ENCODE measurements at places on chromosomes 1 and 21.

DNA sequence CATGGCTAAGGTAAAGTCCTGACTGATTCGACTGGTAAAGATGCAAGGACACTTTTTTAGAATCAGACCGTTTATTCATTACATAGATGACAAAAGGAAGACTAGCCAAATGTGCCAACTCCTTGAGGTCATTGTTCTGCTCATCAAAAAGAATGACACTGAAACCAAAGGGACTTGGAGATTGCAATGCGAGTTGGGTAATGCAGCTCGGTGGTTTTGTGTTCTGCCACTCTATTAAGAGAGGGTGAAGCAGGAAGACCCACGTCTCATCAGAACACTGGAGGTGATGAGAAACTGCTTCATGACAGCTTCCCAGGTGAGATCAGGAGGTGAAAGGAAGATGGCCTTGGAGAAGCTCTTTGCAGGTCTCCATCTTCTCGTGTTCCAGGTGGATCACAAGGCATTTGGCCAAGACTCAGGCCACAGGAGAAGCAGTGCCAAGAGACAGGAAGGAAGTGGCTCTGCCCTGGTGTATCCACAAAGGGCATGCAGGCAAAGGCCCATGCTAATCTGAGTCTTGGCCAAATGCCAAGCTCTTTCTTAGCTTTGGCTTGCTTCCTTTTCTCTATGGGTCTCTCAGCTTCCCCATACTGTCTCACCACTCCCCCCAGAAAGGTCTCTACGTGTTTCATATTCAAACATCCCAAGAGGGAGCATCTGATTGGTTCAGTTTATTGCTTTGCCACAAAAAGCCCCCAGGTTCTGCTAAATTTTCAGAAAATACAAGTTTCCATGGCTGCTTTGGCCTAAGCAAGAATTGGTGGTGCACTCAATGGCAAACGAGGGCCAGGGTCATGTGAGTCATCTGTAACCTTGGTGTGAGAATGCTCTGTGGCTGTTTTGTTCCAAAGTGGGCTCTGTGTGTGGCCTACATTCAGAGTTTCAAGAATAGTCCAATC, 5.7 kb upstream of the CCT8 start:
- peak; percentile 42 for DNase-seq

- DNase-seq = no peak
Observed at GRCh38 chr1:18564676-18565075, 66.0 kb upstream of the PAX7 start.

- no peak for DNase-seq
Observed at GRCh38 chr1:198498103-198498385, 42.4 kb downstream of the ATP6V1G3 start.

DNA sequence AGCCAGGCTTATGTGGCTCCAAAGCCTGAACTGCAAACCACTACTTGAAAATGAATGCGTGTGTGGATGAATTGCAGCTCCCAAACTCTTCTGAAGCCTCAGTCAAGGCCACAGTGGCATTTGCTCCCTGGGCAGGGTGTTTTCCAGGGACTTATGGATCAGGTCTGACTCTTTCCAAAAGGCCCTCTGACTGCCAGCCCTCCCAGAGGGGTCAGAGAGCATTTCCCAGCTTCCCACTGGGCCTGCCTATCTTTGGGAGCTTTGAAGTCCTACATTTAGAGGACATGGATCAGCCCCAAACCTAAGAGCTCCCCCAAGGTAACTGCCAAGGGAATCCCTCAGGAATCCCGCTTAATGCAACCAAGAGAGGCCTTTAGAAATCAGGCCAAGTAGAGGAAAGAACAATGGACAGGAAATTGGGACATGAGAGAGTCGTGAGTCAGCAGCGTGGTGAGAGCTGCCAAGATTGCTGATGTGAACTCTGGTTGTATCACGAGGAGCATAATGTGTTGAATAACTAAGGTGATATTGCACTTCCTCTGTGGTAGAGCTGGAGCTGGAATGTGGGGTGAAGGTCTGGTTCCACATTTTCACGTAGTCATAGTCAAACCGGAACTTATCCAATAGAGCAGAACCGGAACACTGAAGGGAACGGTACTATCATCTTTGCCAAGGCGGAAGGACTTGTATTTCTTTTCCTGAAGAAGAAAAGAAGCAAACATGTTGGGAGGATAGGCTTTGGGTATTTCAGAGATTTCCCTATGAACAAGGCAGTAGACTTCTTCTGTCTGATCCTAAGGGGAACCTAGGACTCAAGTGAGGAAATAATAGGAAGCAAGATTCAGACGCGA, 99.4 kb upstream of the JUN start:
- DNase-seq = no peak

DNA sequence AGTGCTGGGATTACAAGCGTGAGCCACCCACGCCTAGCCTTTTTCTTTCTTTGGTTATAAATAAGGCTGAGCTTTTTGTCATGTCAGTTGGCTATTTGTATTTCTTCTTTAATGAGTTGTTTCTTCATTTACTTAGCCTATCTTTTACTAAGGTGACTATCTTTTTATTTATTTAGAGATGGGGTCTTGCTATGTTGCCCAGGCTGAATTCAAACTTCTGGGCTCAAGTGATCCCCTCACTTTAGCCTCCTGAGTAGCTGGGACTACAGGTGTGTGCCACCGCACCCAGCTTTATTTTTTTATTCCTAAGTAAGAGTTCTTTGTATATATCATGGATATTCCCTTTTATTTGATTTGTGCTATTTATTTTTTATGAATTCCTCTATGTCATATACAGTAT, 11.9 kb downstream of the DMBX1 start:
- DNase-seq = no peak

- no peak for DNase-seq
Observed at GRCh38 chr1:53847980-53848379, 9.9 kb upstream of the NDC1 start.

DNA sequence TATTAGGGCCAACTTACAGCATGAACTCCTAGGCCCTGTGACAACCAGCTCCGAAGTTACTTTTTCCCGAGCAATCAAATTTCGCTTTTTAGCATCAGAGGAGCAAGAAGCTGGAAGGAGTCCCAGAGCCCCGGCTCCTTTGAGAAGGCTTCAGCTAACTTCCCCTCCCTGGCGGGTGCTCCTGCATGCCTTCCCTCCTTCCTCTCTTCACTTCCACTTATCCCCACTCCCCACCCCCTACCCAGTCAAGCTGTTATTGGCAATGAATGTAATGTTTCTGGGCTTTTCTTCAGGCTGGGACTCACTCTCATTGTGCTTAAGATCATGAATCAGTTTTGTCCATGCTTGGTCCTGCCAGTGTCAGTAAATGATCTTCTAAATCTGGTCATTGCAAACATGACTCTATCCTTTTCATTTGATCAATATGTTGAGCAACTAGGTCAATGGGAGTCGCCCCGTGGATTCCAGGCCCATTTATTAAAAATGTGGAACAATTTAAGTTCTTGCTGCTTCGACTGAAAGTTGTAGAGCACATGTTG, 94.5 kb upstream of the TSPAN2 start:
- DNase-seq = no peak

- no peak for DNase-seq
Observed at GRCh38 chr1:107919953-107920352, 45.0 kb downstream of the VAV3 start.

GRCh38 chr1:242828199-242828598, 303.7 kb upstream of the PLD5 start:
- no peak for DNase-seq

GRCh38 chr1:6481820-6482219, 9.6 kb downstream of the PLEKHG5 start:
- no peak for DNase-seq

All from CD4-positive, alpha-beta T cell treated with Interleukin-6 at 100 ng/mL for 8 hours (primary cell).